ENCODE measurements at places on chromosomes 2 and 18. TPM values are rescaled to one million over a fixed set of nuclear protein-coding genes. Genes with fewer than 3 reads are reported as not detected.
A peak's percentile ranks its signal among the peaks of the same experiment; 100 is the strongest.

The TMEM247 gene
- not detected for polyA plus RNA-seq

The NMUR1 gene
- 0.37 TPM for polyA plus RNA-seq

The REG3G gene
- polyA plus RNA-seq, result not detected

The CXCR1 gene
- not detected for polyA plus RNA-seq

- peak; percentile 81 for DNase-seq
These were observed 25.9 kb downstream of the COL5A2 start for GRCh38 chr2:189153619-189154018.

DNA sequence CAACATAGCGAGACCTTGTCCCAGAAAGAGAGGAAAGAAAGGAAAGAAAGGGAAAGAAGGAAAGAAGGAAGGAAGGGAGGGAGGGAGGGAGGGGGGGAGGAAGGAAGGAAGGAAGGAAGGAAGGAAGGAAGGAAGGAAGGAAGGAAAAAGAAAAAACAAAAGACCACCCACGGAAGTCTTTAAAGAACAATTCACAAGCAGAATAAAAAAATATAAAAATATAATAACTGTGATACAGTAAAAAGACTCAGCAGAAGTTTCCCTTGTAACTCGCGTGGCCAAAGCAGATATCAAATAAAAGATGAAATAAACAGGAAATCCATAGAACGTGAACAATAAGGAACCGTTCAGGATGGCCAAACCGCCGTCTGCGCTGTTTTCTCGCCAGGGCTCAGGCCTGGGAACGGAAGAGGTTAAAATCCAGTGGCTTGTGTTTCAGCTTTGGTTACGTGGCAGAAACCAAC, 1.2 kb upstream of the SLC1A4 start:
- DNase-seq, result no peak

DNA sequence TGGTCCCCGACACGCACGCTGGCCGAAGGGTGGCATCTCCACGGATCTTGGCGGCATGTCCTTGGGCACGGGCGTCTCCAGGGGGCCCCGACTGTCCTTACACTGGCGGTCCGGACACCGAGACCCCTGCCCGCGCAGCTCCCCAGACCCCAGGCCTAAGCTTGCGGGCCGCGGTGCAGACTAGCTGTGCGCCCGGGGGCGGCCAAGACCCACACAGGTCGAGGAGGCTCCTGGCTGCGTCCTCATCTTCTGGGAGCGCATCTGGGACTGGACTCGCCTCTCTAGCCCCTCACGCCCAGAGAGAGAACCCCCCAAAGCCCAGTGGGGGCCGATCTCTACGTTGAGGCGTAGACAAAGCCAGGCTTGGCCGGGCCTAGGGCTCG, 475 bp upstream of the TWIST2 start:
- no peak for DNase-seq

DNA sequence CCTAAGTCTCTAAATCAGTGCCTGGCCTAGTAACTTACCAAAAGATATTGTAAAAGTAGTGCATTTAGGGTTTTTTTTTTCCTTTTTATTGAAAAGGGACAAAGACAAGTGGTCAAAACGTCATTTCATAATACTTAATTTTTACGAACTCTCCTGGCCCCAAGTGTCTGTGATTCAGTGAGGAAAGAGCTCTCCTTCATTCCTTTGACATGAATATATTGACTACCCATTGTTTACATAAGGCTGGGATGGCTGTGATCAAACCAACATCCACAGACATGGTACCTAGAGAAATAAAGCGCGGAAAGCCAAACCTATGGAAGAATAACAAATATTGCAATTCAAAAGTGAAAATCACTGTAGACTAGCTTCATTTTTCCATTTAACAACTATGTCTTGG, 198.4 kb downstream of the BABAM2 start:
- DNase-seq, result no peak

GRCh38 chr18:55283309-55283708, 304.7 kb downstream of the TCF4 start:
- DNase-seq, result no peak

DNA sequence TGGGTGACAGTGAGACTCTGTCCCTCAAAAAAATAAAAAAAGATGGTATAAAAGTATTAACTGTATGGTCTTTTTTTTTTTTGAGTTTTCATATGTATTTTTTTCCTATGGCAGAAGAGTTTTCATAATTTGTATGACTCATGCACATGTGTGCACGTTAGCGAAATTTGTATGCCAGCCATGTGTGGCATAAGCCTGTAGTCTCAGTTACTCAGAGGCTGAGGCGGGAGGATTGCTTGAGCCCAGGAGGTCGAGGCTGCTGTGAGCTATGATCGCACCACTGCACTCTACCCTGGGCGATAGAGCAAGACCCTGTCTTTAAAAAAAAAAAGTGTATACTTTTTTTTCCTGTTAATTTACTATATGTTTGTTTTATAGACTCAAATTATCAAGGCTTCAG, 160.8 kb downstream of the TGIF1 start:
- no peak for DNase-seq

GRCh38 chr18:55302167-55302833, 285.7 kb downstream of the TCF4 start:
- DNase-seq, result no peak

Measured in hindlimb muscle (tissue), 1 donor.